ENCODE measurements at places on chromosomes 1 and 21.

DNA sequence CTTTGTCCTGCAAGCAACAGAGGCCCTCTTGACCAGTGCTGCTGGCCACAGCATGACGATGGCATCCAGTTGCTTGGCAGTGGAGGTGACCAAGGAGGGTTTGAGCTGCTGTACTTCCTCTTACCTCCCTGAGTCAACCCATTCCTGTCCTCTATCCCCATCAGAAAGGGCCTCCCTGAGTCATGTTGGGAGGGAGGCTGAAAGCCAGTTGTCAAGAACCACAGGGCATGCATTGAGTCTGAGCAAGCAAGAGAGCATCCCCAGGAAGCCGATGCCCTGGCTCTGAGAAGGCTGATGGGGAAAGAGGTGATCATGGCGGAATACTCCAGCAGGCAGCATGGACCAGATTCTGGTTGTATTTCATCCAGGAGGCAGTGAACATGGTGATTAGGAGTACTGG lies 69.6 kb downstream of the LACTBL1 start:
- no peak for DNase-seq

DNA sequence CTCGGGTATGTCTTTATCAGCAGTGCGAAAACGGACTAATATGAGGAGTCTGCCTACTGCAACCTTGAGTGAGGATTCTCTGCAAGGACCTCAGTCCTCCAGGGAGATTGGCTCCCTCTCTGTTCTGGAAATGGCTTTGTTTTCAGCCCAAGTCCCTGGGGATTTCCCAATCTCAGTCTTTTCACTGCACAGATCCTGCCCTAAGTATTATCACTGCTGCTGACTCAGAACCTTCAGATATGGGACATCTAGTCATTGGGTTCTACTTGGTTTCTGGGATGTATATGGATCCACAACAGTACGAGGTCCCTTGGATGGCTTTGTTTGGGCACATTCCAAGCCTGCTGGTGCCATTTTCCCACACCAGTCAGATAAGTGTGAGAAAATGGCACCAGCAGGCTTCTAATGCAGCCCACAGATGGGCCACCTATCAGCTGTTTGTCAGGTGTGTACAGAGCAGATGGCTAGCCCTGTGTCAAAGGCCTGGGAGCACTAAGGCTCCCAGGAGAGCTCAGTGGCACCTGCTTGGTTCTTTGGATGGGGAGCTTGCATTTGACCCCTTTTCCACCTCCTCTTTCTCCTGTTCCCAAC lies 27.4 kb downstream of the ELF3 start:
- DNase-seq: no peak

- no peak for DNase-seq
These were observed 74.6 kb downstream of the COLGALT2 start for GRCh38 chr1:183962903-183963302.

GRCh38 chr1:84541679-84542078 lies 32.6 kb downstream of the CTBS start:
- no peak for DNase-seq
